HCEC 1CT (cell line): ENCODE measurements at places on chromosomes 2 and 18.

GRCh38 chr18:23155537-23155936 lies 20.3 kb downstream of the CABLES1 start:
- no peak for DNase-seq

DNA sequence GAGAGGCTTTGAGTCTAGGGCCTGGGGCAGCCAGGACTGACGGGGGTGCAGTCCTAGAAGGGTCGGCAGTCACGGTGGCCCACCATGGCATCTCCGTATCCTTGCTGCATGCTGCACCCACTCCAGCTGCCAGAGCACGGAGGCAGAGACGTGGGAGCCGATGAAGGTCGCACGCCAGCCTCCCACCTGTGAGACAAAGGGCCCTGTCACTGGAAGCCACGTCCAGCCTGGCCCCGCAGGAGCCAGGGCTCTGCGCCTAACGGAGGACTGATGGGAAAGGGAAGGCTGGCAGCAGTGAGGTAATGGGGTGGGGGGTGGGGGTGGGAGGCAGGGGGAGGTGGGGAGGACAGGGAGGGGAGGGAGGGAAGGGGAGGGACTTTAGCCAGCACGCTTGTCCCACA lies 21.9 kb downstream of the ITM2C start:
- no peak for DNase-seq

DNA sequence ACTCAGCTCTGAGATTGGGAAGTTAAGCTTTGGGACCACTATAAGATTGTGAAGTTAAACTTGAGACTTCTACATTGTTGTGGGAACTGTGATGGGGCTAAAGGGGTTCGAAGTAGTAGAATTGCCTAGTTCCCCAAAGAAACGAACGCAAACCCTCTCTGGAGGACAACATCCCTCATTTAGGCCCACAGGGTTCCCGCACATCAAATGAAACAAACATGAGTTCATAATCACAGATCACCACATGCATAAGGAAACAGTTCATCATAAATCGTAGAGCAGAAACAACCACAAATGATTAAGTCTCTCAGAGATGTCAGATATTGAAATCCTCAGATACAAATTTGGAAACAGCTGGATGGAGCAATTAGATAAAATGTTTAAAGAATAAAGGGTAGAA lies 55.9 kb upstream of the HPCAL1 start:
- DNase-seq: no peak

DNA sequence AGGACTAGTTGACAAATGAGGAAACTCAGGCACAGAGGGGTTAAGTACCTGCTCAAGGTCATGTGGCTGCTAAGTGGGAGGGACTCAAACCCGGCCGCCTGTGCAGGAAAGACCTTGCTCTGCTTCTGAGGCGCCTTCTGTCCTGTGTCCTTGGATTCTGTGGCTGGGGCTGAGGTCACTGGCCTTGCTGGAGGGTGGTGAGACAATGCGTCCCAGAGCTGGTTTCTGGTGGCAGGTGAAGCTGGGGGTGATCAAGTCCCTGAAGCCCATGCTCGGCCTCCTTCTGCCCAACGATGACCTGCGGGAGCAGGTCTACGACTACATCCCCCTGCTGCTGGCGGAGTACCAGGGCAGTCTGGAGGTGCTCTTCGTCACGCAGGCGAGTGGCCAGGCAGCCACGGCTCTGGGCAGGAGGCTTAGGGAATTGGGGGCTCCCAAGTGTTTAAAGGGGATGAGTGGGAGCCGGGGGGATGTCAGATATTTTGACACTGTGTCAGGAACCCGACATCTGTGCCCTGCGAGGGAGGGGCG lies 16.1 kb downstream of the MROH2A start:
- no peak for DNase-seq

- no peak for DNase-seq
Observed at GRCh38 chr2:101623031-101623521, 74.4 kb upstream of the MAP4K4 start.

- DNase-seq: no peak
Observed at GRCh38 chr2:227480528-227480927, 8.6 kb downstream of the AGFG1 start.

DNA sequence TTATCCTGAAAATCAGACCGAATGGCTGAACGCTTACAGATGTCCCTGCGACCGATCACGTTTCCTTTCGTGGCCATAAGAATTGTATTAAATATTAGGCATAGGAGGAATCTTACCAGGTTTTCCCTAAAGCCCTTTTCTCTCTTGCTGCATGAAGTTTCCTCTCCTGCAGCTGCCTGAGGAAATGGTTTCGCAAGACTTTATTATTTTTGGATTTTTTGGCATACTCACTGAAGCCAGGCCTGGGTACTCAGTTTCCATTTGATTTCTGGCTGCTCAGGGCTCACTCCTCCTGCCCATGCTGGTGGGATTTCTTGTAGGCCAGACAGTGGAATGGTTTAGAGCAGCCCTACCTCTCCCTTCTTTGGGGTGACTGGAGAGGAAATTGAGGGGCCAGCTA lies 114.0 kb downstream of the KLHL29 start:
- DNase-seq: peak; percentile 31

- DNase-seq: no peak
Observed at GRCh38 chr2:165624470-165624800, 154.9 kb downstream of the CSRNP3 start.

DNA sequence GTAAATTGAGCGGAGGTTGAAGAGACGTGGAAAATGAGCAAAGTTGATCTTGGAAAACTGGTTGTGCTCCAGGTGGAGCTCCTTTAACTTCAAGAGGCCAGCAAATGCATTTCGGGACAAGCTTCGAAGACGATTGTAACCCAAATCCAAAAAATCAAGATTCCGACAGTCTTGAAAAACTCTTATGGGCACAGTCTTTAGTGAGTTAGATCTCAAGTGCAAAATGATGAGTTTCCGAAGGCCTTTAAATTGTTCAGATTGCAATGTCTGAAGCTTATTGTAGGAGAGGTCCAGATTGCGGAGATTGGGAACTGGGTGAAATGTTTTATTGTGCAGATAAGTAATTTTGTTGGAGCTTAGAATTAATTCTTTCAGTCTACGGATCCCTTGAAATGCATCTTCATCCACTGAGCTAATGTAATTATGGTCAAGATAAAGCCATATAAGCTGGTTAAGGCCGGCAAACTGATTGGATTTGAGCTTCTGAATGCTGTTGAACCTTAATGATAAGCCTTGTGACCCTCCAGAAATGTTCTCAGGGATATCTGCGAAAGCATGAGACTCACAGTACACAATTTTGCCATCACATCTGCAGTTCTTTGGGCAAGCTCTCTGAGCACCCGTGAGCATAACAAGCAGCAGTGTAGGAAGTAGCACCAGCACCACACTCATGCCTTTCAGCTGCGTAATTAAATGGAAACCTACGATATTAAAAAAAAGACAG lies 2.9 kb downstream of the LRRTM4 start:
- no peak for DNase-seq

GRCh38 chr18:35227254-35227653 lies 13.6 kb upstream of the ZNF397 start:
- DNase-seq: no peak

DNA sequence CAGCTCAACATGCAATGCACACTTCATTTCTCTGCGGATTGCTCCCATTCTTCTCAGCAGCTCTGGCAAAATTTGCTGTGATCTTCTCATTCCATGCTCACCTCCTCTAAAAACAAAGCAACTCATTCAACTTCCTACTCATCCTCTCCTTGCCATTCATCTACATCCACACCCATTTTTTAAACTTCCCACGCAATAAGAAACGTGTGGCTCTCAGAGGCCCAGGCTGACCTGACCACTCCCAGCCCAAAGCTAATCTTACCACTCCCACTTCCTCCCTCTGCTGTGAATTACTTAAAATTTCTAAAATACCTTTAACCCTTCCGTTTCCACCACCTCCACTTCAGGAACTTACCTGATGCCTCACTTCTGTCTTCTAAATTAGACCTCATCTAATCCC lies 15.2 kb downstream of the ABCB11 start:
- no peak for DNase-seq

DNA sequence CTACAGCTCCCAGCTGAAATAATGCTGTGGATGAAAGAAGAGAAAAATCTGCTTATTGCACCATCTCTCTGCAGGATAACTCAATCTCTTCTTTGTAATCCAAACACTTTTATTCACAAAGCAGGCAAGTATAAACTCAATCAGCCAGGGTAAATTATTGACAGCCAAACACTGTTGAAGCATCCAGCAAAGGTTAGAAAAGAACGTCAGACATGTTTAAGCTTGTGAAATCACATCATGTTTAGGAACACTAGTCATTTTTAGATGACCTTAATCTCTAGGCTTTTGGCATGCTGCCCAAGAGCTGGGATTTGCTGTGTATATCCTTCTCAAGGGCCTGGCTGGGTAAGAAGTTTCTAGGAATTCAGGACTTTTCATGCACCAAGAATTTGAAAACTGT lies 1148.1 kb upstream of the FANCL start:
- DNase-seq: no peak

GRCh38 chr2:38539086-38539485 lies 63.6 kb downstream of the HNRNPLL start:
- DNase-seq: no peak

- DNase-seq: no peak
Observed at GRCh38 chr18:59833785-59834184, 66.0 kb upstream of the PMAIP1 start.

GRCh38 chr2:10688921-10689807 lies 611 bp downstream of the NOL10 start:
- peak; percentile 13 for DNase-seq

DNA sequence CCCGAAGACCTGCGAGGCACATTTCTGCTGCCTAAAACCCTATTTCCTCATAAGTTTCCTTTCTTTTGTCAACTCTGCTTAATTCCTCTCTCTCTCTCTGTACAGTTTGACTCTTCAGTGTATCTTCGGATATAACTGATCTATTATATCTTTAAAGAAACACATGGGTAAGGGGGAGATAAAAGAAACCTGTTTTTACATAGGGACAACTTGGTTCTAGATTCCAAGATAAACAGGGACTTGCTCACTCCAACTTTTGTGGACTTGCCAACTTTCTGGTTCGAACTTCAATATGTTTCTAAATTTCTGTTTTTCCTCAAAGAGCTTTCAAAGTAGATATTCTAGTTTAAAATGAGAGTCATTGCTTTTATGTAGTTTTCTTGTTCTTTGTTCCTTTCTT lies 182.7 kb upstream of the EPC2 start:
- DNase-seq: no peak

- no peak for DNase-seq
Observed at GRCh38 chr2:239514754-239515530, 114.1 kb upstream of the HDAC4 start.

DNA sequence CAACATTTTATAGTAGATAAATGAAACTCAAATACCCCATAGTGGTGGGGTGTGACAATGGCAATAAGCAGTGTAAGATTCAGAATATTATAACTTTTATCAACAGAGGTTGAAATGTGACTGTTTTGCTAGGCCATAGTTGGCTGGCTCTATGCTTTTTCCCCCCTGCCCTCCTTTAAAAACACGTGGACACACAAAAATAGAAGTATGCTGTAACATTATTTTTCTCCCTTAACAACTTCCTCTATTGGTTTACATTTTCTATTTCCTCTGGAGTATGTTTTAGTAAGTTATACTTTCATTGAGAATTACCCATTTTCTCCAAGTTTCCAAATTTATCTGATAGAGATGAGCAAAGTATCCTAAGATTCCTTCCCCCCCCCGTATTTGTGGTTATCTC lies 31.1 kb downstream of the NDUFAF7 start:
- DNase-seq: no peak
